ENCODE measurements at places on chromosomes 4 and X.

- no peak for DNase-seq
Measured at GRCh38 chrX:150049647-150050046, 111.4 kb upstream of the EOLA2 start.

GRCh38 chrX:118432799-118433198, 62.8 kb upstream of the DOCK11 start:
- no peak for DNase-seq

DNA sequence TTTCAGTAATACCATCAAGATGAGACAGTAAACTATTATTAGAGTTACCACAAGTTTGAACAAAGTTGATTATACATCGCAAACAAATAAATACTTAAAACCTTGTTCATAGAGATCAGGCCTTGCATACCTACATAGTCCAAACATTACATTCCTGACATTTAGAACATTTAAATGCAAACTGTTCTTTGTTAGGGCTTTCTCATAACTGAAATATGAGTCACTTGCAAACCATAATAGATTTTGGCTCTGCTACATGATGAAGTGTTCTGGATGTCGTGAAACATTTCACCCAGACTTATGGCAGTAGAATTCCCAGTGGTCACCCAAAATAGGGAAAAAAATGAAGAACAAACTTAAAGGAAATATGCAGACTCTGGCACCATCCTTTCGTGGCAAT, 75.0 kb downstream of the FAT4 start:
- no peak for DNase-seq

- no peak for DNase-seq
Measured at GRCh38 chrX:17617806-17618205, 119.5 kb upstream of the SCML1 start.

DNA sequence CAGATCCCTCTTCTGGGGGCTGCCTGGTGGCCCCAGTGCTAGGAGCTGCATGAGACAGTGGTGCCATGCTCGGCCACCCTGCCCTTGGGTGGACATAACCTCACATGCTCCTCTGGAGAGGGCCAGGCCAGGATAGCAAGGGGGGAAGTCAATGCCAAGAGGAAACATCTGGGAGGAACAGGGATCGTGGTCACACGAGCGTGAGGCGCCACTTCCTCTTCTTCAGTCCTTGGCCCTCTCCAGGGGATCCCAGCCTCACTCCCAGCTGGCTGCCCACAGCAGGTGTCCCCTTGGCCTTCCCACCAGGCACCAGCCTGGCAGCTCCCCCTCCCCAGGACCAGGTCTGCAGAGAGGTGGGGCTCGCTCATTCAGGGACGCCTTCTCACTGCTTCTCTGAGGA, 28.6 kb downstream of the TBC1D14 start:
- no peak for DNase-seq

DNA sequence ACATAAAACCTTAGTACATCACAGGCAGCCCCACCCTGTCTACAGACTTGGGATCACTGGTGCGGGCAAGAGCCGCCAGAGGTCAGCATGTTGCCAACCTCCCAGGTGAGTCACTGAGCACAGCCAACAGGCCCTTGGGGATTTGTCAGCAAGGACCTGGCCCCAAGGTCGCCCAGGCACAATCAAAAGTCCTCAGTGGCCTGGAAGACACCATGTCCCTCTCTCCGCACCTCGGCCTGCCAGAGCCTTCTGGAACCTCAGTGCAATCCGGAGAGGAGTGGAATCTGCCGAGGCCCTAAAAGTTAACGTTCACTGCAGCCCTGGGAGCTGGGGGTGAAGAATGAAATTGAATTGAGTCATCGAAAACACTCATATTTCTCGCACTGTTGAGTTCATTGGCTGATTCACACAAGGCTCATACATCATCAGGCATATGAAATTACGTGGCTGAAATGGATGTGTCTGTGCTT, 74.3 kb downstream of the WFS1 start:
- DNase-seq = no peak

- no peak for DNase-seq
Measured at GRCh38 chr4:17397611-17398010, 114.3 kb downstream of the QDPR start.

DNA sequence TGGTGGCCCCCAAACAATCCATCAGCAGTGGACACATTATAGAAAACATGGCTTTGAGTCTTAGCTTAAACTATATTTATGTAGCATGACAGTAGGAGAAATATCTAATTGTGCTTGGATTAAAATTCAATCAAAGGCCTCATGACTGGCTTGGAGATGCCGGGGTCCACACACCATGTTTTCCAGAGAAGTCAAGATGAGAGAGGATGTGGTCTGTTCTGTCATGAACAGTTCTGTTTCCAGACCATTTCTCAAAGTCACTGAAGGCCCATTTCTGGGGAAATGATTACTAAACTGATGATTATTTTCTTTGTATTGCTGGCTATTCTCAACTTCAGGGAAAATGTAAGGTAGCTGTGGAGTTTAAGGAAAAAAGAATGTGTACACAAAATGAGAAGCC, 76.3 kb downstream of the C4orf51 start:
- DNase-seq = no peak

DNA sequence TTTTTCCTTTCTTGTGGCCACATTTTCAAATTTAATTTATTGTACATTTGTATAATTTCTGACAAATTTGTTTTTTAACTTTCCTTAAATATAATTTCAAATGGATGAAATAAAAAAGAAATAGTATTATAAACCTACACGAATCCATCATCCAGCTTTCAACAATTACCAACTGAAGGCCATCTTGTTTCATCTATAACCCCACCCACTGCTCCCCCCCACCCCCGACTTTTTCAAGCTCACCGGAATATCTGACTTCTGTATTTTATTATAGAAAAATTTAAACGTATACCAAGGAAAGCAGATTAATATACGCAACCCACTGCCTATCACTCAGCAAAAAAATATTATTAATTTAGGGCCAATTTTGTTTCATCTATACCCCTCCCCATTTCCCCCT, 1.1 kb downstream of the MORF4L2 start:
- no peak for DNase-seq

DNA sequence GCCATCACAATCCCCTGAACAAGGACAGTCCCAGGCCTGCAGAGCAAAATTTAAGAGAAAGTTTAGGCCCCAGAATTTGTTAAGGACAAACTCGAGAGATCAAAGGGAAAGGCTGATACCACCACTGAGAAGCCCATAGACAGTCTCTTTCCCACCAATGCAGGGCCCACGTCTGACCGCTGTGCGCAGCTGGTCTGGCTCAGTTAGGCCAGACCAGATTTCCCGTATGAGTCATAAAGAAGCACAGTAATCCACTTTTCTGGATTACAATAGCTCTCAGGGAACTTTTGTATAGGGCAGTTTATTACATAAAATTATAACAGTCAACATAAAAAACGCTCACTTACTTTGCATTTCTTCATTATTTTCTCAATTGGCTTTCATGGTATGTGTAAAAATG, 259.5 kb downstream of the RCHY1 start:
- DNase-seq = no peak

- DNase-seq = no peak
Measured at GRCh38 chr4:63921561-63921960, 487.7 kb downstream of the TECRL start.

GRCh38 chr4:173242466-173243250, 74.0 kb downstream of the GALNT7 start:
- DNase-seq = no peak

DNA sequence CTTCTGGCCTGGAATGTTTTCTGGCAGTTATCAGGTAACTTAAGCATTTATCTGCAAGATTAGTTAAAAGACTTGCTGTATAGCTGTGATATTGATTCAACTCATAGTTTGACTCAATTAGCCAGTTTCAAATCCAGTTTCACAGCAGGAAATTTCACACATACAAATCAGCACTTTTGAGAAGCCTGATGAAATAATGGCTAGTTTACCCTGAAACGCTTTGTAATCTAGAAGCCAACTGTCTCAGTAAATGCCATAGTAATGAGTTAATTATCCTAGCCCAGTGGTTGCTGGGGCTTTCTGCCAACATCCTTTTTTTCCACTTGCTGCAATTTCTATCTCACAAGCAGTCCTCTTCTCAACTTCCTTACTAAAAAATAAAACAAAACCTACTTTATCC, 53.1 kb downstream of the ARHGEF38 start:
- DNase-seq = no peak

DNA sequence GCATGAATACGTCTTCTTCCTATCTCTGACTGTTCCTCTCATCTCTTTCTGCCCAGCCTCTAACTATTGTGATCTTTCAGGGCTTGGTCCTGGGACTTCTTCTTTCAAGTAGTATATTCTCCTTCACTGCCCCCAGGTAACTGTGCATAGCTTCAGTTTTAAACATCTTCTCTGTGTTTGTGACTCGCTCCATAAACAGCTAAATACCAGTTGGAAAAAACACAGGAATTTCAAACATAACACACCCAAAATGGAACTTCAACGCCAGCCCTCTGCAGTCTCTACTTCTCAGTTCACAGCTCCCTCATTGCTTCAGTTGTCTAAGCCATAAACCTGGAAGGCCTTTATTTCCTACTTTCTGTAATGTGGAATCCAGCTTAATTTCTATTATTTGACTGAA, 16.6 kb downstream of the TRIML2 start:
- no peak for DNase-seq

DNA sequence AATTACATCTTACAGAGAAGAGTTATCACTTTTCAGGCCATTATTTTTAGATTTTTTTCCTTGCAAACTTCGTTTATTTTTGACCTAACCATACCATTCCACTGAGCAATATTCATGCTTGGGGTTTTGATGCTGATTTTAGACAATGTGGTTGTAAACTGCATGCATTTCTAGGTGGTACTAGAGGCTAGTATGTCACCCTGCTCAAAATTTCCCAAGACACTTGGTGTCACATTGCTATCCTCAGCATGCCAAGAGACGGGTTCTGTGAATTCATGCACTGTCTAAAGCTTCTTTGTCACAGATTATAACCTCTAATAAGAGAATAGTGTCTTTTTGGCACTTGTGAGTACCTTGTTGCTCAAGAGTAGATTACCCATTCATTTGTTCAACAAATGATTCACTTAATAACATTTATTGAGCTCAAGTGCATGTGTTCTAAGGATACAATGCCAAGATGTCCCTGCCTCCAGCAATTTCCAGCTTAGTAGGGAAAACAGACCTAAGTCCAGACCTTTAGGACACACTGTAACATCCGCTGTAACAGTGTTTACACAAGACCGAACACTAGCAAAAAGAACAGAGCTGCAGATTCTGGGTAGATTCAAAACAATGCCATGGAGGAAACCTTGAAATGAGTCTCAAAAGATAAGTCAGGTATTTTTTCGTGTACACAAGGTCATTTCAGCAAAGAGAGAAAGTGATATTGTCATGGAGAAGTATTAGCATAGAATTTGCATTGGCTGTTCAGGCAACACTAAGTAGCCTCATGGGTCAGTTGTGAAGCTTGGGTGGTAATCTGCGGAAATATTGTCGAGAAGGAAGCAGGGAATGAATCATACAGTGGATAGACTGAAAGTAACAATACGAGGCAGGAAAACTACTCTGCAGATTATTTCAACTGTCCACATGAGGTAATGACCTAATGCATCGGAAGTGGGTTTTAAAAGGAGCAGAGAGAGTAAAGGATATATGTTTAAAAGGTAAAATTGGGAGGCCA, 515.1 kb upstream of the ZFP42 start:
- no peak for DNase-seq

DNA sequence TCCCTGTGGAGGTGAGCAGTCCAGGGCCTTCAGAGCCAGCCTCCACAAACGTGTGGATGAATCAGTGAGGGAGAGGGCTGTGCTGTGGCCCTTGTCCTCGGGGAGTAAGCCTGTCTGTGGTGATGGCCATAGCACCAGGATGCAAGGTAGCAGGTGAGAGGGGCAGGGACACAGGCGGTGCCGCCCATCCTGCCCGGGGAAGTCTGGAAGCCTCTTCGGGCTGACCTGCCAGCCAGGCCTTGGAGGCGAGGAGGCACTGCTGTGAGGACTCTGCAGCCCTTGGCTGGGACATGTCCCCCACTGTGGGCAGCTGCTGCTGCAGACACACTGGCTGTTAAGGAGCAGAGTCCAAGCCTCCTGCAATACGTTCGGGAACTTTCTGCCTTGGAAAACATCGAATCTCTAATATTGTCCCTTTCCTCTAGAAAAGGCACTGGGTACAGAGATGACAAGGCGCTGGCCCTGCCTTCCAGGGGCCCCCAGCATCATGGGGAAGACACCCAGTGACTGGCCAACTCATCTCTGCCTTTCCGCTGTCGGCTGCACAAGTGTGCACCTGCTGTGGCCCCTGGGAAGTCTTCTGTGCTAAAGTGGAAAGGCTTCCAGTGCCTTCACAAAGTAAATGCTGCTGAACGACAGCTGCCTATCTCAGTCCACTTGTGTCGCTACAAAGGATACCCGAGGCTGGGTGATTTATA, 101.4 kb downstream of the ADRA2C start:
- DNase-seq = no peak

GRCh38 chr4:182400790-182401189, 157.6 kb downstream of the TENM3 start:
- no peak for DNase-seq

GRCh38 chr4:81700189-81700588, 228.5 kb upstream of the RASGEF1B start:
- DNase-seq = no peak

DNA sequence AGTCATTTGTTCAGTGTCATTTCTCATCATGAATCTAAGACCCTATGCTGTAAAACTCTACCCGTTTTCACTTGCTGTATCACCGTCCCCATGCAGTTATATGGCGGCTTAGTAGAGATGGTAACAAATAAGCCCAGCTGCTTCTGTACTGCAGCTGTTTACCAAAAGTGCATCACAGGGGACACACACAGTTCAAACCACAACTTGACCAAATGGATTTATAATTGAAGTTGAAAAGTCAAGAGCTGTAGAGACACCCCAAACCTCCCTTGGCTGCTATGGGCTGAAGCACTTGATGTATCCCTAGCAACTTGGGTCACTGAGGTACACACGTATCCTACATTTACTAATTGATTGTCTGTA, 219.0 kb upstream of the FGF13 start:
- no peak for DNase-seq

GRCh38 chr4:123783151-123783790, 386.7 kb downstream of the SPRY1 start:
- no peak for DNase-seq

DNA sequence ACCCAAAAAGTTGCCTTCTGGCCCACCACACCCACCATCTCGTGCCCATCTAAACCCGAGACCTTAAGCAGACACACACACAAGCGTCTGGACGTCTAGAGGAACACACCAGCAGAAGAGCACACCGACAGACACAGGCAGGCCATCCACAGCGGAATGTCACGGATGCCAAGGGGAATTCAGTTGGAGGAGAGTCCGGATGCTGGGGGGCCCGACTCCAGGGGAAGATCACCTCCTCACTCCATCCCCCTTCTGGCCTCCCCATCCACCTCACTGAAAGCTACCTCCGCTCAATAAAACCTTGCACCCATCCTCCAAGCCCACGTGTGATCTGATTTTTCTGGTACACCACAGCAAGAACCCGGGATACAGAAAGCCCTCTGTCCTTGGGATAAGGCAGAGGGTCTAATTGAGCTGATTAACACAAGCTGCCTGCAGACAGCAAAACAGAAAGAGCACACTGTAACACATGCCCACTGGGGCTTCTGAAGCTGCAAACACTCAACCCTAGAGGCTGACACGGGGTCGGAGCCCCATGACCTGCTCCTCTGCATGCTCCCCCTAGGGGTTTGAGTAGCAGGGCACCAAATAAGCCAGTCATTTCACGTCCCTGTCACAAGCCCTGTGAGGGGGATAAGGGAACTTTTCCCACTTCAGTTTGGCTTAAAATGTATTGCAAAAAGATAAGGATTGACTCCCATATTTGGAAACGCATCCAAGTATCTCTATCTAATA, 339.6 kb upstream of the PCDH10 start:
- DNase-seq = no peak

Data from naive thymus-derived CD8-positive, alpha-beta T cell (primary cell).